NCI-H2029 (cell line): ENCODE measurements at places on chromosomes 7 and 10.

DNA sequence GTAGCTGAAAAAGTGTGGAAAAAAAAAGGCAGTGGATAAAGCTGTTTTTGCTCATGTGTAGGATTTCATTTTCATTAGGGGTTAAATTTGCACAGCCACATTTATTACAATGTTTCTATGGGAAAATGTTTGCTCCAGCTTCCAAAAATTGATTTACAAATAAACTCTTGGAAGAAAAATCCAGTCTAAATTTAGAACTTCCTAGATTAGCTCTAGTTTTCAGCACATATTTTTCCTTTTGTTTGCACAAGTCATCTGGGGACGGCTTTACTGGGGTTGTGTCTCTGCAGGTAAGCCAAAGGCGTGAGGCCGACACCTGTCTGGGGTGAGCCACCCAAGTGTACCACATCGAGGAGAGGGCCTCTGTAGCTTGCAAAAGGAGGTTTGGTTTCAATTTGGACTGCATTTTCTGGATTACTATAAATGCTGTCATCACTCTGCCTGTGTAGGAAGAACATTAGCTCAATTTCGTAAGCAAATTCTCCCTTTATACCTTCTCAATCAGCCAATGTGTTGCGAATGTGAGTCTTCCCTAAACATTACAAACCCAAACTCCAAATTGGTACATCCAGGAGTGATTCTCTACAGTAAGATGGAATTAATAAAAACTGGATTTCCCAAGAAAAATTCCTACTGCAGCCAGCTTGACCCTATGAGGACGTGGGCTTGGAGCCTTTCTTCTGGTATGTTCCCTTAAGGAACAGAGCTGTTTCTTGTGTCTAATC is 89.5 kb upstream of the ZNF438 start:
- DNase-seq, result no peak

DNA sequence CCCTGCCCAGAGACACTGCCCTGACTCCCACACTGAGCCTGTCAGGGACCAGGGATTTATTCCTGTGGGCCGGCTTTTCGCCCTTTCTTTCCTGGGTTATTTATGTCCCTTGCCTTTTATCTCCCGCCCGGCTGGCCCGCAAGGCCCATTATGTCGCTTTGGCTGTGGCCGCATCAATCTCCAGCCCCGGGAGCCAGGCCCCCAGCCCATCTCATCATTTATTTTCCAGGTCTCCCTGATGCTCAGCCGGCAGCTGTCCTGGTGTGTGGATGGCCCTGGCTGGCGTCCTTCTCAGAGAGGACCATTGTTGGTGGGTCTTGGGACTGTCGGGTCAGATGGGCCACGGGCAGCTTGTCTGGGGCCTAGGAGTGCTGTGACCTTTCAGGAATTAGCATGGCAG is 82.3 kb downstream of the FAM241B start:
- DNase-seq, result no peak

DNA sequence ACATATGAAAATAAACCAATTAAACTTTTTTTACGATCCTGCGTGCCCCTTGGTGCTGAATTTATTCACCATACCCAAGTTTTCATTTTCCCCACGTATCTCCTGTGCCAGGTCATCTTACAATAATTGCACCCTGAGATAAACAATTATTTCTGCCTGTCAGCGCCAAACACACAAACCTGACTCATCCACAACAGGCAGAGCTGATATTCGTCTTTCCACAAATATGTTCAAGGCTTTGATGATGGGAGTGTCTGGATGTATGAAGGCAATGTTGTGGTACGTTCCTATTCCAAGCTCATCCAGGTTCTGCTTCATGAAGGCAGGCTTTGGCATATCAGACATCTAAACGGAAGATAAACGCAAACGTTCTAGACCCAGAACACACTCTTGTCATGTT is 45.8 kb upstream of the RHEB start:
- no peak for DNase-seq

GRCh38 chr10:43197834-43198681 is 59.8 kb downstream of the CSGALNACT2 start:
- no peak for DNase-seq

DNA sequence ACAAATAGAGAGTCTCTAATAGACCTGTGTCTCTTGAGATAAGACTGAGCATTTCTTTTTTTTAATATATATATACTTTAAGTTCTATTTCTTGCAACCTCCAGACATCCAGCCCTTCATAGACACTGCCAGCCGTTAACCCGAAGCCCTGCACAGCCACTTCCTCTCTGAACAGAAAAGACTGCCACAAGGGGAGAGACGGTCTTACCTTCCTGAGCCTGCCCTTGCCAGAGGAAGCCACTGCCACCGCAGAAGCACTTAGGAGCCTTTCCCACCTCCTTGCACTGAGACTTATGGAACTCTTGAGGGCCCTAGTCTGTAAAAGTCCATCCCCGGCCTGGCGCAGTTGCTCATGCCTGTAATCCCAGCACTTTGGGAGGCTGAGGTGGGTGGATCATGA is 31.8 kb upstream of the PRSS1 start:
- DNase-seq, result no peak

- DNase-seq, result no peak
Measured at GRCh38 chr7:135719688-135720087, 8.3 kb downstream of the SLC13A4 start.

- no peak for DNase-seq
Measured at GRCh38 chr7:98329100-98329790, 47.8 kb downstream of the BRI3 start.

- DNase-seq, result no peak
Measured at GRCh38 chr7:137987018-137987349, 14.9 kb downstream of the CREB3L2 start.

- DNase-seq, result no peak
Measured at GRCh38 chr10:132385389-132385667, 11.7 kb upstream of the PWWP2B start.

DNA sequence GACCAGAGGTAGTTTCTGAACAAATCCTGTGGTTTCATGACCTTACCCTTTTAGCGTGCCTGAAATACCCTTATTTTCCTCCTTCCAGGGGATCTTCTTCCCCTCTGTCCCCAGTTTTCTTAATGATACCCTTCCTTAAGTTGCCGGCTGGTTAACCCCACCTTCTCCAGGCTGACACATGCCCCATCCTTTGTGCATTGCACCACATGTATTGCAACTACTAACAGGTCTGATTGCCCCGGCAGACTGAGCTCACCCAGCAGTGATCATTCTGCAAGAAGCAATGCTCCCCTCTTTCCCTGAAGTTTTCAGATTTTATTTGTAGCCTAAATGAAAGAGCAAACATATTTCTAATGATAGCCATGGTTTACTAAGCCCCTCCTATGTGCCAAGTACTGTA is 108.2 kb downstream of the HIP1 start:
- DNase-seq, result no peak

DNA sequence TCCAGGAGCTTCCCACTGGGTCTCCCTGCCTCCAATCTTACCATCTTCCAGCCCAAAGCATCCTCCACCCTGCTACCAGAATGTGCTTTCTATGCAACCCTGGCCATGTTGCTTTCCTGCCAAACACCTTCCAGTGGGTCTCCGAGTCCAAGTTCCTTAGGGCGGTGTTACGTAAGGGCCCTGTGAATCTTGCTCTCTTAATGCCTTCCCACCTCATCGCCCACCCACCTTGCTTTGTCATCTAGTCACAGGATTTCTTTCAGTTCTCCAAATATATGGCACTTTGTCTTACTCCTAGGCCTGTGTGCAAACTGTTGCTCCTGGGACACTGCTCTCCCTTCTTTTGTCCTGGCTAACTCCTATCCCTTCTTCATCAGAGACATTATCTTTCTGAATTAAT is 344.5 kb downstream of the RPS24 start:
- DNase-seq, result no peak

- no peak for DNase-seq
Measured at GRCh38 chr10:78924319-78925003, 144.3 kb upstream of the ZMIZ1 start.

GRCh38 chr7:157845203-157845835 is 508.5 kb downstream of the DNAJB6 start:
- DNase-seq, result no peak

GRCh38 chr10:21285742-21286331 is 239.6 kb downstream of the SKIDA1 start:
- DNase-seq, result no peak

- no peak for DNase-seq
Measured at GRCh38 chr7:71594736-71595135, 462.8 kb downstream of the GALNT17 start.

DNA sequence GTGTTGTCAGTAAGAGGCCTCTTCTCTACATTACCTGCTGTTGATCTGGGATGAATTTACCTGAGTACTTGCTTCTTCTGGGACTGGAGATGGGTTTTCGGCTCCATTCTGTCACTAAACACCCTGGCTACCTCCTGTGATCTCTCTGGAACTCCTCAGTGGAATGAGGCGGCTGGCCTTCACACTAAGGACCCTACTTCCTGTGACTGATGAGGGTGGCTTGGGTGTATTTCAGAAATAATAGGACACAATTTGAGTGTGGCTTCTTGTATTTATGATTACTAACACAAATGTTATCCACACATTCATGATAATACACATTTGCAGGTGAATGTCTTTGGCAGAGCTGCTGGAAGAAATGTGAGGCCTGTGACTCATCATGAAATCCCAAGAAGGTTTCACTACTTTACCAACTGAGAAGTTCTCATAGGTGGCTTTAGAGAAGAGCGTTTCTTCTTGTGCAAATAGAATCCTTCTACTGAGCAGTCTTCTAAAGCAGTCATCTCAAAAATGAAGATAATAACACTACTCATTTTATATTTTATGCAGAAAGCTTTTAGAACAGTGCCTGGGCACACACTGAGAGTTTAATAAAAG is 21.3 kb upstream of the EVX1 start:
- DNase-seq, result no peak

- peak; percentile 89 for DNase-seq
Measured at GRCh38 chr10:102502029-102502336, 529 bp downstream of the ACTR1A start.

GRCh38 chr10:11782793-11783557 is 40.2 kb upstream of the PROSER2 start:
- no peak for DNase-seq

DNA sequence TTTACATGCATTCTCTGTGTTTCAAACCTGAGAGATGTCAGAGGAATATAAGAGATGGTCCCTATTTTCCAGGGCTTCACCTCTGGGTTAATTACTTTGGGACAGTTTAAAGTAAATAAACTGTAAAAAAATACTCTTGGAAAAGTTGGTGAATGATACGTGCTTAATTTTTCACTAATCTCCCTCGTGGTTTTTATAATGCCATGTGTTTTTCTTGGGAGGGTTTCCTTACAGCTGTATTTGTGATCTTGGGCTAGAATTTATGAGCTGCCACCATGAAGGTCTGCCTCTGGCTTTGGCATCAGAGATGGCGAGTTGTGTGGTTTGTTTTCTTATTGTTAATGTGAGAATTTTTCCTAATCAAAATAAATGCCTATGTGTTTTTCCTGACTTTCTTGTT is 322.5 kb downstream of the AUTS2 start:
- no peak for DNase-seq

DNA sequence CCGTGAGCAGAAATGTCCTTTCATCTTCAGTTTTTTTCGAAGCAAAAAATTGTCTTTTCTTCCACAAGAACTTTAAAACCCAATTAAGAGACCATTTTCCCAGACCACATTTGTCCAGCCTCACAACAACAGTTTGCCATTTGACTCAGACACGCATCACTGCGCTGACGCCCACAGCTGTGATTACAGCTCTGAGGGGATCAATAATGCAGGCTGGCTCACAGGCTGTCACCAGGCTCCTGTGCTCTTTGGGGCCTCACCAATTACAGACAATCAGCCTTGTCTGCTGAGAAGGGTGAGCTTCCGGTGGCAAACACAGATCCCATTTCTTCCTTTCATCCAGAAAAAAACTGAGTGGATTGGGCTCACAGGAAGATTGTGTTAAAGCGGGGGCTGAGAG is 33.3 kb downstream of the DDC start:
- DNase-seq, result no peak

- DNase-seq, result no peak
Measured at GRCh38 chr7:26011039-26011696, 140.8 kb upstream of the NFE2L3 start.

GRCh38 chr10:114308531-114309363 is 69.7 kb downstream of the VWA2 start:
- DNase-seq, result no peak

GRCh38 chr7:47852330-47853245 is 95.7 kb downstream of the PKD1L1 start:
- DNase-seq, result no peak

GRCh38 chr10:53754596-53755250 is 982.1 kb upstream of the MBL2 start:
- no peak for DNase-seq

DNA sequence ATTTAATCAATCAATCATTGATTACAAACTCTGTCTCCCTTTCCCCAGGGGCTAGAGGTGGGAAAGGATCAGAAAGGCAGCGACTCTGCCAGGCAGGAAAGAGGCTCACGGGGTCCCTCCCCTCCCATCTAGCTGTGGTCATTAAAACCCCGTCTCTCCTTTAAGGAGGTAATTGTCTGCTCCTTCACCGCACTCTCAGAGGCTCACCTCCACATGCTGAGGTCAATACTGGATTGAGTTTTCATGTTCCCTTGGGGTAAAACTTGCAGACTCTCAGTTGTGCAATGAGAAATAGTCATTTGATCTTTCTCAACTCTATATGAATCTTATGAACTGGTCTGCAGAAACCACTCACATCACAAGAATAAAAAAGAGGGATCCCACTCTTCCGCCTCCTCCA is 368.8 kb downstream of the ADRA2A start:
- DNase-seq, result no peak

GRCh38 chr10:109467551-109467950 is 455.8 kb downstream of the XPNPEP1 start:
- no peak for DNase-seq
